Activated T-cell treated with anti-CD3 and anti-CD28 coated beads for 4 hours (primary cell): ENCODE measurements at places on chromosomes 12 and 14.

GRCh38 chr12:113853491-113853890 is 112.6 kb downstream of the RBM19 start:
- no peak for DNase-seq

DNA sequence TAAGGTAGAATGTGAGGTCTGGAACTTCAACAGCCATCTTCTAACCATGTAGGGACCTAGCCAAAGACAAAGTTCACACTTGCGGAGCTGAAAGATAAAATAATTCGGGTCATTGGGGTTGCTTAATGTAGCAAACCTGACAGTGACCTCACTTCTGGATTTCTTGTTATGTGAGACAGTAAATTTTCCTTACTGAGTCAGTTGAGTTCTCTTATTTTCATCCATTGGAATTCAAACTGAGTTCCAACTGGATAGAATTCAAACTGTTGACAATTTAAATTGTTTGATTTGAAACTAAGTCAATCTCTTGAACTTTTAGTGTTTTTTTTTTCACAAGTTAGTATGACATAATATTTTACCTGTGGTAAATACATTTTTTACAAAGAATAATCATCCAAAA is 406.5 kb downstream of the ADAMTS20 start:
- no peak for DNase-seq

- no peak for DNase-seq
These were observed 70.4 kb downstream of the MOK start for GRCh38 chr14:102234331-102235264.

GRCh38 chr14:23601845-23602180 is 23.2 kb upstream of the JPH4 start:
- DNase-seq: no peak

- DNase-seq: peak; percentile 77
These were observed at the start of gene KIF21A for GRCh38 chr12:39443081-39443928. Gene KIF21A (minus strand): TSS chr12:39443120. CDS start chr12:39442970, 150 bp downstream.

GRCh38 chr12:5085896-5086295 is 42.2 kb downstream of the KCNA5 start:
- no peak for DNase-seq

- DNase-seq: no peak
These were observed 102.7 kb downstream of the DACT1 start for GRCh38 chr14:58740379-58740935.

GRCh38 chr12:14589169-14590004 is 21.7 kb upstream of the PLBD1 start:
- DNase-seq: no peak

- no peak for DNase-seq
These were observed 145.1 kb downstream of the SLC25A21 start for GRCh38 chr14:37027188-37027824.

DNA sequence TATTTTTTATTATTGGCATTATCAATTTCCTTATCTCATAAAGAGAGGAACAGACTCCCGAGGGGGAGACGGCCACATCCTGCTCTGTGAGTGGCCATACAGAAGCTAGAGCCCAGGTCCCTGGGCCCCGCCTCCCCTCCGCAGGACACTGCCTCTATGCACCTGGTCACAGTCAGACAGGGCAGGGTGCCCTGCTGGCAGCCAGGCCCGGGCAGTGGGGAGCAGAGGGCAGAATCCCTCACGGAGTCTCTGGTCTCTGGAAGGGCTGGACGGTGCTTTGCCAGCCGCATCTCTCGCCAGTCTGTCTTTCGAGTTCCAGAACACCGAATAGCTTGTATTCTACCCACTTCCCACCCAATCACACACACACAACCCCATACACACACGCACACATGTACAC is 16.4 kb upstream of the CACNA2D4 start:
- DNase-seq: no peak

DNA sequence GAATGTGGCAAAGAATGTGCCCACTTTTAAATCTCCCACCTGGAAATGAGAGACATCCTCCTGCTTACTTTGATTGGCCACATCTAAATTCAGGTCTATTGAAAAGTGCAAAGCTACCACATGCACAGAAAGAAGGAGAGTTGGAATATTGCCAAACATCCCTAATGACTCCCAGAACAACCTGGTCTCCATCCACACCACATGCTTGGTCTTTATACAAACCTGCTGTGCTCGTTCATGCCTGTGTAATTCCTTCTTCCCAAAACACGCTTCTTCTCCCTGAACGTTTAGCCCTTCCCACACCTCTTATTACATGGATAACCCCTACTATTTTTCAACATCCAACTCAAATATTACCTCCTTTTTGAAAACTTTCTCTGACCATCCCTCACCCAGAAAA is 66.2 kb upstream of the BCL2L14 start:
- DNase-seq: no peak

- no peak for DNase-seq
These were observed 334 bp upstream of the TMEM132C start for GRCh38 chr12:128266541-128267130.

GRCh38 chr12:94149781-94150239 is 1.4 kb downstream of the PLXNC1 start:
- no peak for DNase-seq

DNA sequence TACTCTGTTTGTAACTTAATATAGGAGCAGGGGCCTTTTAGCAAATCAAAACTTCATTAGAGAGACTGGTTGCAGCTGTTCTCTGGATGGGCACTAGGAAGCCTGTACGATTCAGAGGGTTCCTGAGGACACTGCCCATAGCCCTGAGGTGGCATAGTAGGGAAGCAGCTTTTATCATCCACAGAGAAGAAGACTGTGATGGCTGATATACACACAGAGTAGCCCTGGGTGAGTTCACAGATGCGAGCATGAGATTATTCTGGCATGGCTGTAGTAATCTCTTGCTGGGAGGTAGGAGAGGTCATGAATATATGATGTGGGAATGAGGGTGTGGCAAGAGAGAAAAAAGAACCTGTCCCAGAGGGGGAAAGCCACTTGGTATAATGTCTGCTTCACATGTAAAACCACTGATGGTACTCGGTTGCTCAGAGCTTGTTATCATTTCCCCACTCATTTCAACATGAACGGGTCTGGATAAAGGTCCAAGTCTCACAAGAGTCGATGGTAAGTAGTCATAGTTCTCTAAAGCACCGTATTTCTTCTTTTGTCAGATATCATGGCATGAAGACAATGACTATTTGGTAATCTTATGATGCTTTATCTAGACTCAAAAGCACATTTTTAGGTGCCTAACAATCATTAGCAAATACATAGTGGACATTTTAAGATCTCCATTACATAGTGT is 52.0 kb downstream of the PEBP1 start:
- DNase-seq: no peak

- DNase-seq: no peak
These were observed 25.1 kb downstream of the ANKS1B start for GRCh38 chr12:99959549-99960170.

- DNase-seq: no peak
These were observed 146.3 kb downstream of the TMTC2 start for GRCh38 chr12:82832981-82833380.

- peak; percentile 13 for DNase-seq
These were observed 15.2 kb downstream of the RASSF3 start for GRCh38 chr12:64625243-64626077.
